ENCODE measurements at places on chromosomes 1 and 21.

DNA sequence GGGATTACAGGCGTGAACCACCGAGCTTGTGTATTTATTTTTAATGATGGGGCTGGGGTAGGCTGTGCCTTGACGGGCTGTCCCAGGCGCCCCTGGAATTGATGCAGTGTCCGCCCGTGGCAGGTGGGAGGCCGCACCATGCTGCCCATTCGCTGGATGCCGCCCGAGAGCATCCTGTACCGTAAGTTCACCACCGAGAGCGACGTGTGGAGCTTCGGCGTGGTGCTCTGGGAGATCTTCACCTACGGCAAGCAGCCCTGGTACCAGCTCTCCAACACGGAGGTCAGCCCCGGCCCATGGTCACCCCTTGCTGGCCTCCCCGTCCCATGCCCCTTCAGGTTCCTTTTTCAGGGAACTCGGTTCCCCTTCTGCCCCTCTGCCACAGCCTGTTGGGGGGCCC is 13.6 kb upstream of the PEAR1 start:
- H3K36me3 ChIP-seq, result no peaks in the 10 kb centered on the region
- no peak for DNase-seq
- H3K27ac ChIP-seq, result no peak overlapping the region
- no peaks in the 10 kb centered on the region for H3K4me1 ChIP-seq

GRCh38 chr1:7827126-7827955 is 25.5 kb downstream of the UTS2 start:
- H3K36me3 ChIP-seq, result peaks cover 69% of the 10 kb centered on the region
- H3K4me1 ChIP-seq, result no peaks in the 10 kb centered on the region
- H3K4me3 ChIP-seq, result peak overlapping the region; percentile 42
- peak; percentile 23 for DNase-seq

- H3K4me3 ChIP-seq, result no peak overlapping the region
- no peak for DNase-seq
- no peaks in the 10 kb centered on the region for H3K36me3 ChIP-seq
- no peak overlapping the region for H3K27ac ChIP-seq
These were observed 43.7 kb downstream of the OSBPL9 start for GRCh38 chr1:51660580-51660979.

GRCh38 chr21:22900490-22900889 is 1902.3 kb downstream of the NCAM2 start:
- no peaks in the 10 kb centered on the region for H3K36me3 ChIP-seq
- no peaks in the 10 kb centered on the region for H3K4me1 ChIP-seq
- no peak overlapping the region for H3K4me3 ChIP-seq
- H3K27ac ChIP-seq, result no peak overlapping the region
- no peaks in the 10 kb centered on the region for H3K27me3 ChIP-seq

GRCh38 chr1:208570362-208570761 is 326.2 kb upstream of the PLXNA2 start:
- H3K4me1 ChIP-seq, result no peaks in the 10 kb centered on the region
- DNase-seq, result no peak
- no peak overlapping the region for H3K27ac ChIP-seq
- no peak overlapping the region for H3K4me3 ChIP-seq

DNA sequence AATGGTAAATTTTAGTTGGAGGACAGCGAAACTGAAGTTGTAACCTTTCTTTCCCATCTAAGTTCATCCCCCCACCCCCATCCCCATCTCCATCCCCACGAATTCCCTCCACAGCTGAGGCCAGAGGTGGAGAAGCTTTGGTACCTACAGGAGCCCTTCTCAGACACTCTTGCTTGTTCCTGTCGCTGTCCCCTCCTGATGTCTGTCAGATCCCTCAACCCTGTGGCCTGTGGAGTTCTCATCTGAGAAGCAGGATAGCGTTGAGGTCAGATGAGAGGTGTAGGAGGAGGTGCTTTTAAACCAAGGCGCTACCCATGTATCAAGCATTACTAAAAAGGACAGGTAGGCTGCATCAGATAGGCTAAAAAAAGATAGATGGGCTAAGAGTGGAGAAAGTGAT is 769 bp downstream of the NTPCR start:
- H3K27me3 ChIP-seq, result no peaks in the 10 kb centered on the region
- H3K4me1 ChIP-seq, result peaks cover 15% of the 10 kb centered on the region
- H3K27ac ChIP-seq, result peak overlapping the region; percentile 84

DNA sequence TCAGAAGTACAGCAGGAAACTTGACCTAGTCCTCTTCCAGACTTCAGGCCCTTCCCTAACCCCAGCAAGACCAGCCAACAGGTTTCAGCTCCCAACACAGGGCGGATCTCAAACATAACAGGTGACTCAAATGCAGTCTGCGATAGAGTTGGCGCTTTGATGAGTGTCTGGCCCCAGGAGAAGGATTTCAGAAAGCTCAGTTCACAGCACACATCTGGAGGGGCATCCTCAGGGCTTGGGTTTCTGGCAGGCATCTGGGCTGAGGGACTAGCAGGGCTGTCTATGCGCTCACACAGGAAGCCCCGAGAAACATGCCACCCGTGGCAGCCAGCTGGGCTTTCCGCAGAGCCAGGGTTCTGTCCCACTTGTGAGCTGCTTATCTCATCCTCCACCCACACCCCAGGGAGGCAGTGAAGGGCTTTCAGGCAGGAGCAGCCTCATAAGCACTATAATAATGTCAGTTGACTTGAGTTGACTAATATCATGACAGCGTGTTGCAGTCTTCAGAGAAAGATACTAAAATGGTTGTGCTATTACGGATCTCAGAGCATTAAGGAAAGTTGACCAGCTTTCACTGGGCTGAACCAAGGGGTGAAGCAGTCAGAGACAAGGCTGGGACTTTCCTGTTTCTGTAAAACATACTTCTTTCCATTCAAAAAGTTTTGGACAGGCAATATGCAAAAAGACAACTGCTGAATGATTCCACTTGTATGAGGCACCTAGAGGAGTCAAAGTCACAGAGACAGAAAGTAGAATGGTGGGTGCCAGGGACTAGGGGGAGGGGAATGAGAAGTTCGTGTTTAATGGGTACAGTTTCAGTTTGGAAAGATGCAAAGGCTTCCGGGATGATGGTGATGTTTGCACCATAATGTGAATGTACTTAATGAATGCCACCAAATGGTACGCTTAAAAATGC is 233.0 kb upstream of the IRF2BP2 start:
- peaks cover 16% of the 10 kb centered on the region for H3K4me1 ChIP-seq
- H3K27ac ChIP-seq, result peak overlapping the region; percentile 9
- H3K36me3 ChIP-seq, result no peaks in the 10 kb centered on the region
- no peak overlapping the region for H3K4me3 ChIP-seq

GRCh38 chr21:31554511-31555022 is 104.9 kb upstream of the SOD1 start:
- peaks cover 23% of the 10 kb centered on the region for H3K4me1 ChIP-seq
- no peak for DNase-seq
- no peak overlapping the region for H3K4me3 ChIP-seq
- H3K27me3 ChIP-seq, result peaks cover 16% of the 10 kb centered on the region
- H3K27ac ChIP-seq, result no peak overlapping the region
- no peaks in the 10 kb centered on the region for H3K36me3 ChIP-seq

DNA sequence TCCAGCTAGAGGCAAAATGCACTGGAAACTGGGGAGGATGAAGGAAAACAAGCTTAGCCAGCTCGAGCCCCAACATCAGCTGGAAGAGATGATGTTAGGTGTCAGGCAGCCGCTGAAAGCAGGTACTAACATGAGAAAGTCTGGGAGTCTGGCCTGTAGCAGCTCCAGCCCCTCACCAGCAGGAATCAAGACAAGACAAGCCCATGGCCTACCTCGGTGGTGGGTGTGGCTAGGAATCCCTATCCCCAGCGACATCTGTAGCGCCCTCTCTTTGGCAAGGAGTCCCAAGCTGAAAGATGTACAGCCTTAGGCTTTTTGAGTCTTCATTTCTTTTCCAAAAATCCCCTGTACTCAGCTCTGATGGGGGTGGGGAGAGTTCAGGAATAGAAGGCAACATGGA is 2.6 kb downstream of the DLGAP3 start:
- peaks cover 16% of the 10 kb centered on the region for H3K4me1 ChIP-seq
- H3K27me3 ChIP-seq, result peaks cover 17% of the 10 kb centered on the region
- no peak overlapping the region for H3K4me3 ChIP-seq
- no peak overlapping the region for H3K27ac ChIP-seq
- no peak for DNase-seq
- H3K36me3 ChIP-seq, result no peaks in the 10 kb centered on the region

DNA sequence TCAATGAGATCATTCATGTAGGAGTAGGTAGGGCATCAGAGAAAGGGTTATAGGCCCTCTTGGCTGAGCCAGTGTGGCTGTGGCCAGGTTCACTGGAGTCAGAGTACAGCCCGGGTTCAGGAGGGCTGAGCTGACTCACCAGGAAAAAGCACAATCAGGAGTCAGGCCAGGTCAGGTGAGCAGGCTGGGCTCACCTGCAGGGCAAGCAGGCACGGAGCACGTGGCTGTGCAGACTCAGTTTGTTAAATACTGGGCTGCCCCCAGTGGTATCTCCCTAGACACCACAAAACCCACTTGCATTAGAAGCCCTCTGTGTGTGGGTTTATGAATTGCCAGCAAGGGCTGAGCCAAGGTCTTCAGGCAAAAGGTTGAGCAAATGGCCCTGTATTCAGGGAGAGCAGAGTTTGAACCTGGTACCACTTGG is 122.1 kb upstream of the SERBP1 start:
- no peak overlapping the region for H3K4me3 ChIP-seq
- H3K36me3 ChIP-seq, result no peaks in the 10 kb centered on the region
- DNase-seq, result peak; percentile 60

DNA sequence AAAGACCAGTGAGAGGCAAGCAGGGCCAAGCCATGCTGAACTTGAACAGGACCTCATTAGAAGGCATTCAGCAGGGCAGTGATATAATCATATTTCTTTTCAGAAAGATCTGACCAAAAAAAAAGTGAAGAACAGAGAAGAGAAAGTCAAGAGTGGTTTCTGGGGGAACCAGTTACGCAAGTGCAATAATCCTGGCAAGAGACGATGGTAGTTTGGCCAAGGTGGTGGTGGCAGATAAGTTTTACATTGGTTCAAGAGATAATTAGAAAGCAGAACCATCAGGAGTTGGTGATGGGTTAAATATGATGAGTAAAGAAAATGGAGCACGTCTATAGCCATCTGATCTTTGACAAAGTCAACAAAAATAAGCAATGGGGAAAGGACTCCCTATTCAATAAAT is 54.3 kb downstream of the ZSWIM5 start:
- DNase-seq, result peak; percentile 1
- no peaks in the 10 kb centered on the region for H3K27me3 ChIP-seq
- no peaks in the 10 kb centered on the region for H3K4me1 ChIP-seq
- no peak overlapping the region for H3K4me3 ChIP-seq
- H3K27ac ChIP-seq, result no peak overlapping the region

GRCh38 chr1:210506689-210507088 is 178.0 kb downstream of the HHAT start:
- H3K4me1 ChIP-seq, result no peaks in the 10 kb centered on the region
- no peaks in the 10 kb centered on the region for H3K27me3 ChIP-seq
- H3K27ac ChIP-seq, result no peak overlapping the region
- DNase-seq, result no peak
- no peaks in the 10 kb centered on the region for H3K36me3 ChIP-seq
- no peak overlapping the region for H3K4me3 ChIP-seq

- H3K4me1 ChIP-seq, result no peaks in the 10 kb centered on the region
- H3K36me3 ChIP-seq, result no peaks in the 10 kb centered on the region
- DNase-seq, result no peak
- no peak overlapping the region for H3K4me3 ChIP-seq
- no peak overlapping the region for H3K27ac ChIP-seq
These were observed 45.5 kb upstream of the LRIG2 start for GRCh38 chr1:113027449-113027848.

DNA sequence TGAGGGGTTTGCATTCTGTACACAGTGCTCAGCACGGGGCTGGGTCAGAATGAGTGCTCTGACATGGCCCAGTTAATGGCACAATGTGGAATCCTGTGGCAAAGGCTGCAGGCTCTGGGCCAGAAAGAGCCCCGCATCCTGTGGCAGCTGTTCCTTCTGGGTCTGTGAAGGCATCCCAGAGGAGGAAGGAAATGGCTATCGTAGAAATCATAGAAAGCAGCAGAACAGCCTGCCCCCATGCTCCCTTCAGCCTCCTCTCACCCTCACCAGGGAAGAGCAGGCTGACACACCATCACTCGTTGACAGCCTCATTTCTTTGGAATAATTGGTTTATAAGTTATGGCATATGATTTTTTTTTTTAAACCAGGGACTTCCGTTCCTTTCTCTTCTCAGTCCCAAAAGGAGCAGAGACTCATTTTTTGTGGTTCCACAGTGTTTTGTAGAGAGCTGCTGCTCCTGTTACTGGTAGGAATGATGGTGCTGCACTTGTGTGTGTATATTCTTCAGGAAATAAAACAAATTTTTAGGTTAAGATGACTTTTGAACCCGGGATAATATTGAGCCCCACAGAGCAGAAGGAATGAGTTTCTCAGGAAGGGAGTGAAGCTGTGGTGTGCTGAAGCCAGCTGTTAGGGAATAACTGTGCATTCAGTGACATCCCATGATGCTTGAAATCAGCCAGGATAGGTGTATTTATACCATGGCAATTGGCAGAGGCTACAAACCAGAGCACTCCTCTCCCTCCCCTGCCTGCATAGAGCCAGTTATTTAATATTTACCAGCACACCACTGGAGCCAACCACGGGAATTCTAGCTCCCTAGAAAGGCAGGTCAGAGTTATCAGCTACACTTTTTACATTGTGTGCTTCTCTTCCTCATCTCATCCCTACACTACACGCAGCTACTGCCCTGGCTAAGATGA is 32.0 kb downstream of the PLXNA2 start:
- peaks cover 23% of the 10 kb centered on the region for H3K4me1 ChIP-seq
- H3K27ac ChIP-seq, result peak overlapping the region; percentile 34
- no peaks in the 10 kb centered on the region for H3K27me3 ChIP-seq
- no peak overlapping the region for H3K4me3 ChIP-seq
- peaks cover 52% of the 10 kb centered on the region for H3K36me3 ChIP-seq

GRCh38 chr1:20212085-20212684 is 25.9 kb upstream of the PLA2G2C start:
- peaks cover 25% of the 10 kb centered on the region for H3K27me3 ChIP-seq
- H3K27ac ChIP-seq, result no peak overlapping the region
- no peaks in the 10 kb centered on the region for H3K4me1 ChIP-seq
- no peak for DNase-seq
- H3K4me3 ChIP-seq, result no peak overlapping the region

DNA sequence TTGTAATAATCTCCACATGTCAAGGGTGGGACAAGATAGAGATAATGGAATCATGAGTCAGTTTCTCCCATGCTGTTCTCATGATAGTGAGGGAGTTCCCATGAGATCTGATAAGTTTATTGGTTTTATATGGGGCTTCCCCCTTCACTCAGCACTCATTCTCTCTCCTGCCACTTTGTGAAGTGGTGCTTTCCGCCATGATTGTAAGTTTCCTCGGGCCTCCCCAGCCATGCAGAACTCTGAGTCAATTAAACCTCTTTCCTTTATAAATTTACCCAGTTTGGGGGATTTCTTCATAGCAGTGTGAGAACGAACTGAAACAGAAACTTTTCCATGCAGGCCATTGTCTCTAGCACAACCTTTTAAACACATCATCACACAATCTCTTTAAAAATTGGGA is 221.5 kb upstream of the BRINP3 start:
- no peaks in the 10 kb centered on the region for H3K4me1 ChIP-seq
- no peak for DNase-seq
- H3K4me3 ChIP-seq, result no peak overlapping the region

DNA sequence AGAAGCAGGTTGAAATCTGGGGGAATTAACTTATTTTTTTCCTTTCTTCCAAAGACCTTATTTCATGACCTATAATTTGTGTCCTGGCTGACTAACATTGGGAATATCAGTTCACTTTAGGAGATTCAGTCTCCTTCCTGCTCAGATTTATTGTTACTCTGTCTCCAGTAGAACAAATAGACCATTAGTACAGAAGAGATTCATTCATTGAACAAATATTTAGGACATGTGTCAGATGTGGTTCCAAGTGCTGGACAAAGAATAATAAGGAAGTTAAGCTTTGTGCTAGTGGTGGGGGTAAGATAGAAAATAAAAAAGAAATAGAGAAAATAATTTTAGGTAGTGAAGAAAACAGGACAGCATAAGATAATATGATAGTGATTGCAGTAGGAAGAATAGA is 20.3 kb downstream of the ZMYM4 start:
- peaks cover 19% of the 10 kb centered on the region for H3K4me1 ChIP-seq
- no peaks in the 10 kb centered on the region for H3K27me3 ChIP-seq
- H3K4me3 ChIP-seq, result no peak overlapping the region
